ENCODE measurements at places on chromosomes 7 and 10.

GRCh38 chr10:78925800-78926319, 142.9 kb upstream of the ZMIZ1 start:
- DNase-seq: no peak

- no peak for DNase-seq
These were observed 50.6 kb upstream of the DUSP5 start for GRCh38 chr10:110446954-110447608.

- no peak for DNase-seq
These were observed 32.6 kb downstream of the GBX1 start for GRCh38 chr7:151134743-151135524.

DNA sequence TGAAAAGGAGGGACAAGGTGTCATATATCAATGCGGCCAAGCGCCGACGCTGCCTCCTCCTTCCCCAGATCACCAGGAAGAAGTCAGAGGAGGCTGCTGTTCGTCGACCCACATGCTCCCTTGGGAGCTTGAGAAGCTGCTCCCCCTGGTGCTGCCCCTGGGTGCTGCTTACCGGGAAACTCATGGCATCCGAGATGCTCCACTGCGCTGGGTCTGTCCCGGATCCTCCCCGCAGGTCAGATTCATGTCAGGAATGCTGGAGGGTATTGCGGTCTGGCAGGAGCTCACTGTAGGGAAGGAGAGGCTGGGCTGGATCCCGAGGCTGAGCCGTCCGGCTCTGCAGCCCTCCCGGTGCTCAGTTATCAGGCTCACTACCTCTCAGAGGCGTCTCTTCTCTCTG, 123.7 kb upstream of the FAM20C start:
- DNase-seq: no peak

GRCh38 chr10:58264780-58265179, 2.9 kb downstream of the IPMK start:
- no peak for DNase-seq

- no peak for DNase-seq
These were observed 129.2 kb downstream of the BAMBI start for GRCh38 chr10:28806488-28806941.

GRCh38 chr10:3068968-3069737, 1.8 kb downstream of the PFKP start:
- no peak for DNase-seq

DNA sequence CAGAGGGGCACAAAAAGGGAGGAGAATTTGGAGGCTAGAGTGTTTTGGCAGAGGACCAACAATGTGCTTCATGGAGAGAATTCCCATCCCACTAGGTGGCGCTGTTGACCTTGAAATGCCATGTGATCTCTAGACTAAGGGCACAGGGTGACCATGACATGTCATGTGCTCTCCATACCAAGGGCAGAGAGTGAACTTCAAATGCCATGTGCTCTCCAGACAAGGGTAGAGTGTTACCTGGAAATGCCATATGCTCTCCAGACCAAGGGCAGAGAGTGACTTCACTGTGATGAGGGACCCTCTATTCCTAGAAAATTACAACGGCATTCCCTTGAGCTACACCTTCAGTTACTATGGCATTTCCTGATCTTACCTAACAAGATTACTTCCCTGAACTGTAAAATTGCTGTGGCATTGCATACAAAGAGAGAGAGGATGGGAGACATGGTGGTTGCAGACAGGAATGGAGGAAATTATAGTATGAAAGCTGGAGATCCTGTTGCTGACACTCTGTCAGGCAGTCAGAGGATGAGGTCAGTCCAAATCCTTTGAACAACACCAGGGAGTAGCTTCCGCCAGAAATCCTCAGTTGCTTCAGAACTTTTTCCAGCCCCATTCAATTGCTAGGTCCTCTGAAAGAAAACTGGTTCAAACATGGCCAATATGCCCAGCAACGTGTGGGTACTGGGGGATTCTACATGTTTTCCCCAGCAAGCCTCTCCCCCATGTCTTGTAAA, 60.9 kb upstream of the ACSM6 start:
- DNase-seq: peak; percentile 84

- no peak for DNase-seq
These were observed 17.0 kb upstream of the SFRP5 start for GRCh38 chr10:97788552-97789442.

GRCh38 chr10:99337311-99337811, 8.2 kb downstream of the CNNM1 start:
- DNase-seq: no peak

GRCh38 chr7:18778594-18778993, 283.0 kb downstream of the HDAC9 start:
- no peak for DNase-seq

DNA sequence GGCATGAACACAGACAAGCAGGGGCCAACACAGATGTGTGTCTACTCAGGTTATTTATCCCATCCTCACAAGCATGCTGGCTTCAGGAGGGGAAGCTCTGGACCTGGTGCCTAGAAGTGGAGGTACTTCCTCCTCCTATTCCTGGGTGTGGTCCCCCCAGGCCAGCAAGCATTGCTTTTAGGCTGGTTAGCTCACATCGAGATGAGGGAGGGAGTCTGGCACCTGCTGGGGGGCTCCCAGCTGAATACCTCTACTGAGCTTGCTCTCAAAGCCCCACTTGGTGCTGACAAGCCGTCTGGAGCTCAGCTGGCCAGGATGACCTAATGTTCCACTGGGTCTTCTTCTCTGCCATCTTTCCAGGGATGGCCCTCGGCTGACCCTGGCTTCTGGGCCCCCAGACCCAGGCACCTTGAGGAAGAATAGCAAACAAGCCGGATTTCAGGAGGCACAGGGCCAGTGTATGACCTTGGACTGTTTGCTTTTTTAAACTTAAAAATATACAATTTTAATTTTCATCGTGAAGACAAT, 26.8 kb downstream of the FAM241B start:
- DNase-seq: no peak

GRCh38 chr10:3933733-3934132, 148.7 kb upstream of the KLF6 start:
- DNase-seq: no peak

DNA sequence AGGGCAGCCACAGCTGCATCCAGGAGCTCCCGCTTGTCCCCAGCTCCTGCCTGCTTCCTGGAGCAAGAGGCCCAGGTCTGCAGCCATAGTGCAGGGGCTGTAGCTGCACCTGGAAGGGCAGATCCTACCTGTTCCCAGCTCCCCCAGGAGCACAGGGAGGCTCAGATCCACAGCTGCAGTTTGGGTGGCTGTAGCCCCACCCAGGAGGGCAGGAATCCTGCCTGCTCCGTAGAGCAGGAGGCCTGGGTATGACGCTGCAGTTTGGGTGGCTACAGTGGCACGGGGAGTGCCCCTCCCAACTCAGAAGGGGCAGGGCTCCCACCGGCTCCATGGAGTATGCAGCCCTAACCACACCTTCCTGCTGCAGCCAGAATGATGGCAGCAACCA, 26.7 kb upstream of the CDCA7L start:
- DNase-seq: peak; percentile 86

Measured in H9 (cell line).